HuH-7 (cell line): ENCODE measurements at places on chromosomes 13 and 19.
A peak's percentile ranks its signal among the peaks of the same experiment; 100 is the strongest.

GRCh38 chr19:31902821-31903220, 442.6 kb upstream of the ZNF507 start:
- no peak for DNase-seq

GRCh38 chr13:23579896-23580683, 9.9 kb downstream of the TNFRSF19 start:
- DNase-seq, result no peak

DNA sequence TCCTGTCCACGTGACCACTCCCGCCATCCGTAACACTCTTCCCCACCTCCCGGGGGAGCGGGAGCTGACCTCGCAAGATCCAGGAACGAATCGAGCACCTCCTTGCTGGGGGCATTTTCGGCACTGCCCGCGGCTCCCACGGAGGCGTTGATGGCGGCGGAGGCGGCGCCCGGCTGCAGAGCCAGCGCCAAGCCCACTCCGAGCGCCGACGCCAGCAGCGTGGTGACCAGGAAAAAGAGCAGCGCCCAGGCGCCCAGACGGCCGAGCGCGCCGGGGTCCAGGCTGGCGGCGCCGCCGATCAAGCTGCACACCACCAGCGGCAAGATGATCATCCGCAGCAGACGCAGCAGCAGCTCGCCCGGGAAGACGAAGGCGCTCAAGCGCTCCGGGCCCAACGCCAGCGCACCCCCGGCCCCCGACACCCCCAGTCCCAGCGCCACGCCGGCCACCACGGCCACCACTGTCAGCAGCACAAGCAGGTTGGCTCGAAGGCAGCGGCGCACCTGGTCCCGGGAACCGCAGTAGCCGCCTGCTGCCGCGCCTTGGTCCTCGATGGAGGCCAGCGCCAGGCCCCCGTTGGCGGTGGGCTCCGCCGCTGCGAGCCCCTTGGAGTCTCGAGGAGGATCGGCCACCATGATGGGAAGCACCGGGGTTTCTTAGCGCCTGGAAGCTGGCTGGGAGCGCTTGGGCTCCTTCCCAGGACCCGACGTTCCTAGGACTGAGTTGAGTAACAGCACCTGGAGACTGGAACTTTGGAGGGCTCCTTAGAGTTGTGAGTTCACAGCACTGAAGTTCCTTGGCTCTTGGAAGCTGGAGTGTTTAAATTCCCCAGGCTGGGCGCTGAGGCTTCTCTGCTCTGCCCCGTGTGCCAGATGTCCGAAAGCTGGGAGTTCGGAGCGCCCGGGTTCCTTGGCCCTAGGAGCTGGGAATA, 798 bp downstream of the SLC1A5 start:
- peak; percentile 66 for DNase-seq

DNA sequence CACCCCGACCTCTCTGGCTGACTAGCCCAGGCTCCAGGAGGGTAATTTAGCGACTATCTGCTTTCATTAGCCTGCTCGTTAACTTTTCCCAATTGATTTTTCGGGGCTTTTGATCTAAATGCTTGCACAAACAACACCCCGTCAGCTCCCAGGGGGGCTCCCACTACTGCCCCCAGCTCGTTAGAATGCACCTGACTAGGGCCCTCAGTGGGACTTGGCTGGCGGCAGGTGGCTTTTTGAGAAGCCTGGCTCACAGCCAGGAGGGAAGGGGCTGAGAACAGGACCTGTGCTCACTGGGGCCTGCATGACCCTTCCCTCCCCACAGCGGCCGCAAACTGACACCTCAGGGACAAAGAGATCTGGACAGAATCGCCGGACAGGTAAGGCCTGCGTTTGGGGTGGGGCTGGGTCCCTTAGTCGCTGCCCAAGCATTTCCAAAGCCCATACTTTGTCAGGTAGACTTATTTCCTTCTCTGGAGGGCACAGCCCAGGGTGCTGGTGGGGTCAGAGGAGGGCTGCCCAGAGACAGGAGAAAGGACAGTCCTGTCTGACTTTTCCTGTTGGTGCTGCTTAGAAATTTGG, 7.6 kb upstream of the CD79A start:
- DNase-seq, result no peak

DNA sequence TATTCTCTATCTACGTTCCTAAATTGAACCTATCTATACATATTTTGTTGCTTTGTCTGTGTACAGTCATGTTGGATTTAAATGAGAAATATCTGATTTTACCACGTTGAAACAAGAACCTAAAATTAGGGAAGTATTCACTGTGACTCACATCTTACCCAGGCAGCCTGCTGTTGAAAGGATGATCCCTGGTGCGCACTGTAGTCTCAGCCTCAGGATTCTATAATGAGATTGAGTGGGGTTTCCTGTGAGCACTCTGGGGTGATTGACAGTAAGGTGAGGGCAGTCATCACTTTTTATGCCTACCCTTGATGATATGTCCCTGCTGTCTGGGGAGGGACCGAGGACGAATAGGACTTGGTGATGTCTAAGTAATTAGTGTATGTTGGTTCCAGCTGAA, 35.4 kb downstream of the PCCA start:
- no peak for DNase-seq

GRCh38 chr19:37929355-37929923, 22.4 kb downstream of the SIPA1L3 start:
- no peak for DNase-seq

- DNase-seq, result no peak
Observed at GRCh38 chr19:17577457-17578097, 22.1 kb downstream of the COLGALT1 start.

DNA sequence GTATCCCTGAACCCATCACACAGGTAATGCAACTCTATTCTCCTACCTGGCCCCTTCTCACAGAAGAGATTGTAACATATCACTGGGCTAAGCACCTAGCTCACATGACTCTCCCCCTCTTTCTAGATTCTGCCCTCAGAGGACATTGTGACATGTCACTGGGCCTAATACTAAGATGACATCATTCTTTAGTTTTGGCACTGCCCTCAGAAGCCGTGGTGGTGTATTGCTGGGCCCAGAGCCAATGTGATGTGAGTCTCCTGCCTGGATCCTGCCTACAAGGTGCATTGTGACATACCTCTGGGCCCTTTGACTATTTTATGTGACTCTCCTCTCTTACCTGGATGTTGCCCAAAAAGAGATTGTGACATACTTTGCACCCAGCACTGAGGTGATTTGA, 21.4 kb upstream of the ZNF730 start:
- no peak for DNase-seq

DNA sequence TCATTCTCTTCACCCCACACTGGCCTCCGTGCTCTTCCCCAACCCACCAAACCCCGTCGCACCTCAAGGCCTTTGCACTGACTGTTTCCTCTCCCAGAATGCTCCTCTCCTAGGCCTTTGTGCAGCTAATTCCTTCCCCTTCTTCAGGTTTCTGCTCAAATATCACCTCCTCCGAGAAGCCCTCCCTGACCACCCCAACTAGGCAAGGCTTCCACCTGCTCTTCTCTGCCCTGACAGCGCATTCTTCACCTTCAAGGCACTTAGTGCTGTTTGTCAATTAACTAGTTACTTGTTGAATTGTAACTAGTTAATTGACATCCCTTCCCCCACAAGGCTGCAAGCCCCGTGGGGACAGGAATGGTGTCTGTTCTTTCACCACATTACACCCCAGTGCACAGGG, 7.8 kb upstream of the NCCRP1 start:
- DNase-seq, result no peak

DNA sequence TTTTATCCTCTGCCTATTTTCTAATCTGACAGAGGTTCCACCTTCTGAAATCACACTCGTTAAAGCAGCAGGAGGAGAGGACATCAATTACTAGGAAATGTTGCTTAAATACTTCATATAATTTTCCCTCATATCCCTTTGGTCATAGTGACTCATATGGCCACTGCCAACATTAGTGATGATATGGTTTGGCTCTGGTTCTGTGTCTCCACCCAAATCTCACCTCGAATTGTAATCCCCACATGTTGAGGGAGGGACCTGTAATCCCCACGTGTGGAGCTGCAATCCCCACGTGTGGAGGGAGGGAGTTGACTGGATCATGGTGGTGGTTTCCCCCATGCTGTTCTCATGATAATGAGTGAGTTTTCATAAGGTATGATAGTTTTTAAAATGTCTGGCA, 618.4 kb upstream of the SLITRK5 start:
- DNase-seq, result no peak

GRCh38 chr13:21796066-21796465, 125.2 kb downstream of the FGF9 start:
- DNase-seq, result no peak

DNA sequence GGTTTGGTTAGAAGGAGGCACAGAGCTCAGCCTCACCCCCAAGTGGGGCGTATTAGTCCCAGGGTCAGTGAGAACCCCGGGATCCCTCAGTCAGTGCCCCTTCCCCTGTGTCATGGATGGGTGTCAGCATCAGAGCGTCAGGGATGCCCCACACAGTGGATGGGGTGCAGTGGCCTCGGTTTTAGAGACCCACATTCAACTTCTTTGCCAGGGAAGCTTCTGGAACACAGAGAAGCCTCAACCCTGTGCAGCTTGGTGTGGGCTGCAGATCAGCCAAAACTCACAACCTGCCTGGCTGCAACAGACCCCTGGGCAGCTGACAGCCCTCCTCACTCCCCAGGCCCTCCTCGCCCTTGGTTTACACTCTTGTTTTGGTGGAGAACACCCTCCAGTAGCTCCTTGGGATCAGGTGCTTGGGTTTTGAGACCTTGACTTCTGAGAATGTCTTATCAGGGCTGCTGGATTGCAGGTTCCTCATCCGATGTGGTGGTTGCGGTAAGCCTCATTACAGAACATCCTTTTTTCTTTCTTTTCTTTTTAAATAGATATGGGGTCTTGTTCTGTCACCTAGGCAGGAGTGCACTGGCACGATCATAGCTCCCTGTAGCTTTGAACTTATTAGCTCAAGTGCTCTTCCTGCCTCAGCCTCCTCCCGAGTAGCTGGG, 11.0 kb downstream of the ZNF333 start:
- DNase-seq, result no peak

GRCh38 chr13:108230377-108230776, 12.2 kb downstream of the ABHD13 start:
- no peak for DNase-seq

- peak; percentile 75 for DNase-seq
Observed at GRCh38 chr19:47540748-47541147, 25.9 kb upstream of the NAPA start.

DNA sequence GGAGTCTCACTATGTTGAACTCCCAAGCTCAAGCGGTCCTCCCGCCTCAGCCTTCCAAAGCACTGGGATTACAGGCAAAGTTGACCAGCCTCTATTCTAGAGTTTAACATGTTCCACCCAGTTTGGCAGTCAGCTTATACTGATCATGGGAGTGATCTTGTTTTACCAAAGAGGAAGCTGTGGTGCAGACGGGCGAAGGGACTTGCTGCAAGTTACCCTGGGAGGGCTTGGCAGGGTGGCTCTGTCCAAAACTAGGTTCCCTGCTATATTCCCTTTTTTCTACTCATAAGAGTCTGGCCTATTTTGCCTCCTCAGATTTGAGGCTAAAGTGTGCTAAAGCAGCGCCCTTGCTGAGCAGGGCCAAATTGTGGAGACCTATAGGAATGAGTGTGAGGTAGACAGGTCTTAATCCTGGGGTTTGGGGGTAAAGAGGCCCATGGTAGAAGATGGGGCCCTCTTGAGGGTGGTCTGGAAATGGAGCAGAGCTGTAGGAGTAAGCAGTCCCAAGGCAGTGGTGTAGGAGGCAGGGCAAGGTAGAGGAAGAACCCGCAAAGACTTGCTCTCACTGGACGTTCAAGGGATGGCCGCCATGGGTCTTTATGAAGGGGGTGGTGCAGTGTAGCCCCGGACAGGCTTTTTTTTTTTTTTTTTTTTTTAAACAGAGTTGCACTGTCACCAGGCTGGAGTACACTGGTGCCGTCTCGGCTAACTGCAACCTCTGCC, 3.3 kb downstream of the RPS19 start:
- DNase-seq, result no peak

DNA sequence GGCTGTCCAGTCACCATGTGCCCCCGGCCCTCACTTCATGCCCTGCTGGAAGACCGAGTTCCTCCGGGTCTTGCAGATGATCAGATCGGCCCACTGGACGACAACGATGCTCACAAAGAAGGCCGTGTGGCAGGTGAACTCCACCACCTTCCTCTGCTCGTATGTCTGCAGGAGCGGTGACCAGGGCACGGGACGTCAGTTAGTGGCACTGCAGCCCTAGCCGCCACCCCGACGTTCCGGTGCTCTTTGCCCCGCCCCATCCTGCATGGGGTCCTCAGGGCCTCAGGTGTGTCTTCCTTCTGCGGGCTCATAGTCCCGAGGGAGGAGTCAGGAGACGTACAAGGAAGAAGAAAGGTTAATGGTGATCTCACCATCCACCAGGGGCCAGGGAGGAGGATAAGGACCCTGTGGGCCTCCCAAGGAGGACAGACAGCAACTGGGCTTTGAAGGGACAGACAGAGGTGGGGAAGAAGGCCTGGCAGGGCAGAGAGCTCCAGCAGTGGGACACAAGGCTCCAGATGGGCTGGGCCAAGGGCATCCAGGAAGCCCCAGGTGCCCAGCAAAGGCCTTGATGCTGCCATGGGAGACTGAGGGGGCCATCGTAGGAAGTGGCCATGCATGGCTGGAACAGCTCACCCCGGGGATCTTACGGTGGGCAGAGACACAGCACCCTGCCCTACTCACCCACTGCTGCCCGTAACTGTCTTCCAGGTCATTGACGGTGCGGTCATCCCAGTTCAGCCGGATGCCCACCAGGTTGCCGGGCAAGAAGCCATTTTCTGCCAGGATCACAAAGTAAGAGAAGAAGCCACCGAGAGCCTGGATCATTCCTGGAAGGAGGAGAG, 9.9 kb upstream of the RABAC1 start:
- DNase-seq, result no peak

- DNase-seq, result no peak
Observed at GRCh38 chr19:38685666-38686529, 38.4 kb downstream of the ACTN4 start.

- DNase-seq, result no peak
Observed at GRCh38 chr19:24069905-24070657, 16.9 kb upstream of the ZNF254 start.

- no peak for DNase-seq
Observed at GRCh38 chr13:52009946-52010345, 1.3 kb downstream of the ATP7B start.

- DNase-seq, result peak; percentile 0
Observed at GRCh38 chr13:92716749-92717148, 509.9 kb upstream of the GPC6 start.

- peak; percentile 79 for DNase-seq
Observed at GRCh38 chr19:8334458-8335342, 8.4 kb downstream of the KANK3 start.

DNA sequence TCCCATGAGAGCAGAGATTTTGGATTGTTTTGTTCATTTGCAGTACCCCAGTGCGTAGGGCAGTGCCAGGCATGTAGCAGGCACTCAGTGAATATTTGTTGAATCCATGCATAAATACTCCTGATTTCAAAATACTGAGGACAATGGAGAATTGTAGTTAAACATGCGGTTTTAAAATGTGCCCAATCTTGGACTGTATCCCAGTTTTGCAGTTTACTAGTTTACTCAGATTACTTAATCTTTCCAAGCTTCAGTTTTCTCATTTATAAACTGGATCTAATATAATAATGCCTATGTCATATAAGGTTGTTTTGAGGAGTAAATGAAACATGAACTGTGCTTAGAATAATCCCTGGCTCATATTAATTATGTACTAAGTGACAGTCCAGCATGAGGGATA, 39.0 kb downstream of the RCBTB2 start:
- no peak for DNase-seq

GRCh38 chr13:42976066-42976465, 16.0 kb downstream of the EPSTI1 start:
- DNase-seq, result no peak
